ENCODE measurements at places on chromosomes 1 and 21.
A peak's percentile ranks its signal among the peaks of the same experiment; 100 is the strongest.

- no peak for DNase-seq
Measured at GRCh38 chr1:5878971-5879370, 113.3 kb downstream of the NPHP4 start.

GRCh38 chr1:227351443-227351842 lies 33.2 kb upstream of the CDC42BPA start:
- DNase-seq, result peak; percentile 34

DNA sequence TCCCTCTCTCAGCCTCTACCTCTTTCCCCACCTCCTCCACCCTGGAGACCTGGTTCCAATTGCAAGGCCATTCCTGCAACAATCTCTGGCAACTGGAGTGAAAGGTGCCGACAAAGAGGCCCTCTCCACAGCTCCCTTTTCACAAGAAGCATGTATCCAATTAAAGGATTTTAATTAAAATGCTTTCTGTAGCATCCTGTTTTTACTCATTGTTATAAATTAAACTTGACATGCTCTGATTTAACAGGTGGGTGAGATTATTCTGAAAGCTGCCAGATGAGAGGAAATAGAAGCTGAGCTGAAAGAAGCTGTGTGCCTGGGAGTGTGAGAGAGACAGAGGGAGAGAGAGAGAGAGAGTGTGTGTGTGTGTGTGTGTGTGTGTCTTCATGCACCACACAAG lies 160.5 kb downstream of the TBX15 start:
- DNase-seq, result no peak

DNA sequence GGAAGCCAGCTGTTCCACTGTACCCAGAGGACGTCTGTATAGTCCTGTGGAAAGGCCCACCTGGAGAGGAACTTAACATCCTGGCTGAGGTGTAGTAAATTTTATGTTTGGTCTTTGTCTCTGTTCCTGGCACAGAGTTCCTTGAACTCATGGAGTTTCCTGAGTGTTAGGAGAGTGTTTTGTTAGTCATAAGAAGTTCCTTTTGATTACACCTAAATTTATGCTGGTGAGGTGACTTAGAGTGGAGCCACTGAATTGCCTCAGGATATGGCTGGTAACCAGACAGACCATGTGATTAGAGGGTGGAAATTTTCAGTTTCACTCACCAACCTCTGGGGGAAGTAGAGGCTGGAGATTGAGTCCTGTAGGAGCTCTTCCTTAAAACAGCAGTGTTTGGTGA lies 57.9 kb downstream of the RASAL2 start:
- no peak for DNase-seq

GRCh38 chr1:26132128-26132833 lies 20.7 kb downstream of the PDIK1L start:
- no peak for DNase-seq

DNA sequence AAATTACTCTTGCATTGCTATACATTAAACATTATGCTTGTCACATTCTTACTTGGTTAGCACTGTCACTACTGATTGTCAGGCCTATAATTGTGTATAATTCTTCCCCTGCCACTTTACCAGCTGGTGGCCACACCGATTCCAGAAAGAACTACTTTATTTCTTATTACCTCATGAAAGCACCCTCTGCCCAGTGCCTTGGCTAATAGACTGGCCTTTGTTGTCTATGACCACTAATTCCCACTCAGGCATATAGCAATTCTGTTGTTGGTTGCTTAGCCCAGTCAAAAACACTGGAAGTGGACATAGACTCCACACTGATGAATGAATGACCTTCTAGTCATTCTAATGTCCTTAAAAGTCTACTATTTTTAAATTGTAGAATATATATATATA lies 35.6 kb downstream of the MRPL39 start:
- no peak for DNase-seq

DNA sequence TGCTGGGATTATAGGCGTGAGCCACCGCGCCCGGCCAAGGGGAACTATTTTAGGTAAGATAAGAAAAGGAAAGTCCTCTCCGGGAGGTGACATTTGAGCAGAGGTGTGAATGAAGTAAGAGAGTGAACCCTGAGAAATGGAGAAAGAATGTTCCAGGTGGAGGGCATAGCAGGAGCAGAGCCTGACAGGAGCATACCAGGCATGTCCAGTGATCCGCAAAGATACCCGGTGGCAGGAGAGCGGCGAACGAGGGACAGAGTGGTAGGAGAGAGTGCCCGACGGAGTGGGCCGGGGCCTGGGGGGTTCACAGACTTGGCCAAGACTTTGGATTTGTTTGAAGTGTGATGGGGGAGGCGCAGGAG lies 7.9 kb upstream of the RPS6KA1 start:
- DNase-seq, result no peak

DNA sequence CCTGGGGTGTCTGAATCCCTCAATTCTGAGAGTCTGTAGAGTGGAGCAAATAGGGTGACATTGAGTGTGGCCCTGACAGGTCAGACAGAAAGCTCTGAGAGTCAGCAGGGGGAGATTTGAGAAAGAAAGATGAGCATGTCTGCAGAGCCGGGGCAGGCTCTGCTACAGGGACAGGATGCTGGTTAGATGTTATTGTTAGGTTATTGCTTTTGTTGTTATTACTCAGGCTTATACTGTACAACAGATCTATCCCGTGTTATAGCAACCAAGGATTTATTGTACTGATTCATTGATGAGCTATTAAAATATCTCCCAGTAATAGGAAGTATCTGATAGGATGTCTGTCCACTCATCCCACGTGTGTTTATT lies 59.5 kb downstream of the NFASC start:
- DNase-seq, result no peak

DNA sequence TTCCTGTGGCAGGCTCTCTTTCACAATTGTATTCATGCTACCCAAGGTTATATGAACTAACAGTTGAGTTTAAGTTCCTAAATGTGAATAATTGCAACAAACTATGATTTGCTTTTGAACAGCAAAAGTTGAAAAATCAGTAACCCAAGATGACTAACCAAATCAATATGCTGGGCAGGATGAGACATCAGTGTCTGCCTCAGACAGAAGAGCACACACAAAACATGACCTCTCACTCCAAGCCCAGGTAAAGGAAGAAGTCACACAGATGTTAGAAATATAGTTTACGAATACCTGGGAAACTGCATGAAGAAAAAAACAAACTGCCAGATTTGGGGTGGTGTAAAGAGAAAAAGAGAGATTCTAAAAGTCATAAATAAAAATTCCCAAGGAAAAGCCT lies 3.5 kb downstream of the OR2L13 start:
- no peak for DNase-seq

GRCh38 chr21:42032968-42033367 lies 22.8 kb upstream of the ZBTB21 start:
- DNase-seq, result no peak

DNA sequence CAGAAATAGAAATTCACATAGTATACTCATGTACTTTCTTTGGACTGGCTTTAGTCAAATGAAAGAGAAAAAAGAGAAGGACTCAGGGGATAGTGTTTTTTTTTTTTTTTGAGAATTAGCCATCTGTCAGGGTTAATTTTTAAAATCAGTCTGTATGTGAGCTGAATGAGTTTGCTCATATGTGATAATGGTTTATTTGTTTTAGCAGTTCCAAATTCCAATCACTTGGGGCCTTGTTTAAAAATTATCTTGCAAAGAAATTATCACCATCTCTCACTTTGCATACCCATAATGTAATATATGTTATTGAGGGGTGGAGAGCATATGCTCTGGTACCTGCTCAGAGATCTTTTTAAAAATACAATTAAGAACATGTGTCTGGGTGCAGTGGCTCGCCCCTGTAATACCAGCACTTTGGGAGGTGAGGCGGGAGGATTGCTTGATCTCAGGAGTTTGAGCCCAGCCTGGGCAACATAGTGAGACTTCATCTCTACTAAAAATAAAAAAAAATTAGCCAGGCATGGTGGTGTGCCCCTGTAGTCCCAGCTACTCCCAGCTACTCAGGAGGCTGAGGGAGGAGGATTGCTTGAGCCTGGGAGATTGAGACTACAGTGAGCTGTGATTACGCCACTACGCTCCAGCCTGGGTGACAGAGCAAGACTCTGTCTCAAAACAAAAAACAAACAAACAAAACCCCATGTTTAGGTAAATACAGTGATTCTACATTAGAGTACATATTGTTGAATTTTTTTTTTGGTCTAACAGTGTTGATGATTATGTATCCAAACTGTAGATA lies 19.7 kb downstream of the GNAI3 start:
- DNase-seq, result no peak

DNA sequence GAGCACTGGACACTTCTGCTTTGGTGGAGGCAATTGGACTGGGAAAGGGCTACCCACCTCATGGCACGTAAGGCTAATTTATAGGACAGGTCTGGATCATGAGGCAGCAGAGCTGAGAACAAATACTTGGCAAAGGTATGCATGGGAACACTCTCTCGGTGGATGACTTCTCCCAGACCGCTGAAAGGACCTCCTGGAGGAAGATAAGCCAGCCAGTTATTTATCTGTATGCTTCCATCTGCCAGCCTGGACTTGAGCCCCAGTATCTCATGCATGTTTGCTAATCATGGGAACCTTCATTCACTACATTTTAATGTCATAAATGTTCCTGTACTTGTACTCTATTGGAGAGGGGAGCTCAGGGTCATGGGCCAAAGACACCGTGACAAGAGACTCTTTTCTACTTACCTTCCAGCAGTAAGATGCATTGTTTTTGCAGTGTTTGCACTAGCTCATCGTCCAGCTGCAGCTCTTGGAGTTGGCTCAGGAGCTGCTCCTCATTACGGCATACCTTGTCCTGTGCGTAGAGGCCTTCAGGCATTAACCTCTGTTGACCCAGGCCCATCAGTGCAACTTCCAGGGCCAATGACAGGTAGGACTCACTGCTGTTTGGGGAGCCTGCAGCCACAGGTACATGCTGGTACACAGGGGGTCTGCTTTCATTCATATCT lies 23.7 kb downstream of the UROD start:
- no peak for DNase-seq

DNA sequence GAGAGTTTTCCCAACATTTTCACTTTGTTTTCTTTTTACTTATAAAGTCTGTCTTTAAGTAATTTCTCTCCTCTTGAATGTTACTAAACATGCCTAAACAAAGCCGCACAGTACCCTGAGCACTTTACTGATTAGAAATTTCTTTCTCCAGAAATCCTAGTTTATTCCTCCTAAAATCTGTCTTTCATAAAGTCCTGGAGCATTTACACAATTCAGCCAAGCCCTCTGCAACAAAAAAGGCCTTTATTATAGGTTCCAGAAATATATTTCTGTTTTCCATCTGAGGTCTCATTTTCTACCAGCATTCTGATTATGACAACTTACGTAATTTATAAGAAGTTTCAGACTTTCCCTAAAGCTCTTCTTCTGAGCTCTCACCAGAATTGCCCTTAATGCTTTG lies 549.5 kb upstream of the OLFM3 start:
- no peak for DNase-seq

DNA sequence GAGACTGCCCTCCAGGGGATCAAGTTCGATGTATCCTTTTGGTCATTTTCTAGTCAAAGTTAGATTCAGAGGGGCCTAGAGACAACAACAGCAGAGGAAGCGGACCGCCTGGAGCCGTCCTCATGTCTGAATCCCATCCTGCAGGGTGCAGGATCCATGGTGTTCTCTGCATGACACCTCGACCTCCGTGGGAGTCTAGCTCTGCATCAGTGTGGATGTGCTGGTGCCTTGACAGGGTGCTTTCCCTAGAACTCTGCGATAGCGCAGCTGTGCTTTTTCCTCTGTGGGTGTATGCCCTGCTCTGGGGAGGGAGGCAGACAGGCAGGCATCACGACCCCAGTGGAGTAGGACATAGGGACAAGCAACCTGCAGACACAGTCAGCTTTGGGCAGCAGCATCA lies 48.2 kb upstream of the A3GALT2 start:
- DNase-seq, result no peak

DNA sequence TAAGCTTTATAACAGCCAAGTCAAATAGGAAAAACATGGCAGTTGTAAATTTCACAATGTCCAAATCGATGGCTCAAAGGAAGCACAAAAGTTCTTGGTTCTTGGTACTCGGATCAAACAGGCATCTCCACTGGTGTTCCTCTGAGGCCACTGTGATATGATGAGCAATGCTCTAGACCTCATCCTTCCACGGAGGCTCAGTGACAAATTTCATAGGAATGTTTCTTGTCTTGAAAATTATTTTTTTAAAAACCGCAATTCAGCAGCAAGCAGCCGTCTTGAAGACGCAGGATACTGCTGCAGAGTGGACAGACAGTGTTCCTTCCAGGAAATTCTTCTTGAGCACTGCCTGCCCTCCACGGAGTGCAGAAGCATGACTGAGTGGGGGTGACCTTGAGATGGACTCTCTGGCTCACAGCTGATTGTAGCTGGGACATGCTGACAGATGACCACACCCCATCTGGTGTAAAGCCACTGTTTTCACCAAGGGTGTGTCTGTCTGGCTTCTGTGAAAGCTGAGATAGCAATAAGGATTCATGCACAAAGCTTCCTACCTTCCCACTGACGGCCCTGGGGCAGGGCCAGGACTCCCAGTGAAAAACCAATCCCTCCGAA lies 61.9 kb downstream of the TIAM1 start:
- peak; percentile 98 for DNase-seq

DNA sequence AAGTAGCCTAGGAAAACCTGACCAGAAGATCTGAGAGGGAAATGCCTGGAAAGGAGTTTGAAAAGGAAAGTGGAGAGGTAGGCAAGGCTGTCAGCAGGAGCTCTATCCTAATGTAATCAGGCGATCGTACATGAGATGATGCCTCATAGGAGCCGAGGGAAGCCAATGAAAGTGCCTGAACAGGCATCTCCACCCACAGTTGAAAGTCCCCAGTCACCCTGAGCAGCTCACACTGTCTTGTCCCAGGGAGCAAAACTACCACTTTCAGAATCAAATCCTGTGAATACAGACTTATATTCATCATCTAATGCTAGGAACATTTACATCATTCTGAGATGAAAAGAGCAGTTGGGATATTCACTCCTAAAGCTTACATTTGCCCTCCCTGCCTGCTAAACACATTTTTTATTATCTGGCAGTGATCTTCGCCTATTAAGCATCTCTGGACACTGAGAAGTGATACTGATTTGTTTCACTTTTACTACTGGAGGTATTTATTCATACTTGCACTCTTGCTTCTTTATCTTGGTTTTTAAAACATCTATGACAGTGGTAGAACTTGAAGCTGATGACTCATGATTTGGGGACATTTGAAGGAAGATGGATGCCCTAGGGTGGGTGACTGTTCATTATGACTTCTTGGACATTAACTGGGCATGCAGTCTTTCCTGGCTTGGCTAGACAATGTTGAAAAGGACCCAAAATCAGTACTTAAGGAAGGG lies 221.6 kb downstream of the SEC16B start:
- DNase-seq, result no peak

GRCh38 chr1:12665511-12665910 lies 21.6 kb downstream of the AADACL4 start:
- DNase-seq, result peak; percentile 14
